Hepatic stellate cell (primary cell): ENCODE measurements at places on chromosomes 4 and X.

DNA sequence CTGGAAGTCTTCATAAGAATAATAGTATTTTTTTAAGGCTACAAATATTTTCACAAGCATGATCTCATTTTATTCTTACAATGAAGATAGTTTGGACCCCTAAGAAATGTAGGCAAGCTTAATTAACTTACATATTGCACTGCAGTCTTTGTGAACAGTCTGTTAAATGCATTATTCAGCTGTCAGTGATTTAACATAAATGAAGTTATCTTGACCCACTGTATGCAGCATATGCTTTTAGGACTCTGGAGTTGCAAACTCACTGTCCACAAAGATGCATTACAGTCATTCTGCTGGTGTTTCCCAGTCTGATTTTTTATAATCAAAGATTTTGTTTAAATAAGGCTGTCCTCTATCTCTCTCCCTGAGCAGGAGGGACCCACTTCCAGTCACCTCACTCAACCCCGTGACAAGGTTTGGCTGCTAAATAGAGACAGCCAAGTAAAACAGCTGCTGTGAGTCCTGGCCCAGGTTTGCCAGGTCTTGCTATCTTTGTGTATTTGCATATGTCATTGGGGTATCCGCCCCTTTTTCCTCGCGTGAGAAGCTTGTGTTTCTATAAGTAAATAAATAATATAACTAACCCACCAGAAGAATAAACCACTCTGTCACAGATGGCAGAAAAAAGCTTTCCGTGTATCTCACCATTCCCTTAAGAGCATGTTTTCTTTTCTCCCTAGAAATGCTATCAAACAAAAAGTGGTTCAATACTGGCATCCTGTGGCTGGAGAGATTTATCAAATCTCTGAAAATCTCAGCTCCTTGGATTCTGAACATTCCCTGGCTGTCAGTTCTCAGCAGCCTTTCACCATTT, 67.0 kb downstream of the SLC7A11 start:
- no peak for DNase-seq

GRCh38 chr4:29549342-29549741, 1170.8 kb upstream of the PCDH7 start:
- no peak for DNase-seq

DNA sequence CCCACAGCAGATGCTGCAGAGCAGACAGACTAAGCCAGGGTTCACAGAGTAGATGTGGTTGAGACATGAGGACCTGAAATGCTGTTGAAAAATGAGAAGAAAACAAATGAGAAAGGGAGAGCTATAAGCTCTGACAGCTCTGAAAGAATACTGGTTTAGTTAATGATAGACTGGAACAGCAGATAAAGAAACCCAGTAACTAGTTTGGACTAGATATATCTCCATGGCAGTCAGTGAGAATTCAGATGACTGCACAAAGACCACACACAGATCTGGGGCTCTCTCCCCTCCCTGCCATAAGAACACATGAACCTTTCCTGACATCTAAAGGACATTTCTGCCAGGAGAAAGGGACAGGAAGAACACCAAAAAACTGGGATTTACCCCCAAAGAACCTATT, 8.2 kb downstream of the NAA11 start:
- DNase-seq, result no peak

DNA sequence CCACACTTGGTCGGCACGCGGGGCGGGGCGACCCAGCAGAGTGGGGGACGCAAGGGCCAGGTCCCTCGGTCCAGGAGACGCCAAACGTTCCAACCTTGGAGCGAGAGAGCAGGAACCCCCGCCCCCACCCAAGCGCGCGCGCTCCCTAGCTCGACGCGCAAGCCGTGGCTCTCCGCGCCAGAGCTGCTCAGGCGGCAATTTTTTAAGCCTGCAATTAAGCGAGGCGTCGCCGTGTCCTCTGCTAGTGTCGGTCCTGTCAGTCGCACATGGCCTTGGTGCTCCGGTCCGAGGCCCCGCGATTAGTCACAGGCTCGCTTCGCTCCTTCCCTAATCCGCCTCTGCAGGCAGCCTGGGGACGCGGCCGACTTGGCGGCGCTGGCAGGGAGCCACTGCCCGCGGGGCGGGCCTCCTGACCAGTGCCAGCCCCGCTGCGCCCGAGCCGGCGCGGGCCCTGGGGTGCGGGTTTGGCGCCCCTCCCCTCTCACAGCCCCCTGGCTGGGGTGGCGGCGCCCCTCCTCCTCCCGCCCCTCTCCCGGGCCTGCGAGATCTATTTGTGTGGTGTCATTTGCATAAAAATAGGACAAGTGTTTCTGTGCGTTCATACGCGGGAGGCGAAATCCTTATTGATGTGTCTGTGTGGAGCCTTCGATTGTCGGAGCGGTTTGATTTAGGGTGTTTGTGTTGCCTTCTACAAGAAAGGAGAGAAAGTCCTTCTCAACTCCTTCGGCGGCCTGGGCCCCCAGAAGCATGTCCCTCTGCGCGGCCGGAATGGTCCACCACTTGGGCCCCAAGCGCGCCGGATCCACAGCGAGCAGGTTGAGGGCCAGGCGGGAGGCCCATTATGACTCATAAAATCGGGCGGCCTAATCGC, 9.8 kb upstream of the BCOR start:
- no peak for DNase-seq

DNA sequence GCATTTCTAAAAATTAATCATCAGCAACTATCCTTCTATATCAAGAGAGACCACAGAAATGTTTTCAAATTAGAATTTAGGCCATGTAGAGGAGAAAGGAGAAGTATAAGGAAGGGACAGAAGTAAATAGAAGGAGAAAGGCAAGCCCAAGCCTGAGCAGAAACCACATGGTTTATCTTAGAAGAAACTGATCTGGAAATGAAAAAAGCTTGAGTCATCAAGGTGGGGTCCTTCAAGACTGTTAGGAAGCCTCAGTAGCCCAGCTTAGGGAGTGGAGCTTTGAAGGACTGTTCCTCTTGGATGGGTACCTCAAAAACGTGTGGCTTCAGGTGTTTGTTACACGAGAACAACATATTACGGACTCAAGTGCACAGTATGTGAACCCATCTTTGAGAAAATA, 4.5 kb downstream of the BMX start:
- no peak for DNase-seq

DNA sequence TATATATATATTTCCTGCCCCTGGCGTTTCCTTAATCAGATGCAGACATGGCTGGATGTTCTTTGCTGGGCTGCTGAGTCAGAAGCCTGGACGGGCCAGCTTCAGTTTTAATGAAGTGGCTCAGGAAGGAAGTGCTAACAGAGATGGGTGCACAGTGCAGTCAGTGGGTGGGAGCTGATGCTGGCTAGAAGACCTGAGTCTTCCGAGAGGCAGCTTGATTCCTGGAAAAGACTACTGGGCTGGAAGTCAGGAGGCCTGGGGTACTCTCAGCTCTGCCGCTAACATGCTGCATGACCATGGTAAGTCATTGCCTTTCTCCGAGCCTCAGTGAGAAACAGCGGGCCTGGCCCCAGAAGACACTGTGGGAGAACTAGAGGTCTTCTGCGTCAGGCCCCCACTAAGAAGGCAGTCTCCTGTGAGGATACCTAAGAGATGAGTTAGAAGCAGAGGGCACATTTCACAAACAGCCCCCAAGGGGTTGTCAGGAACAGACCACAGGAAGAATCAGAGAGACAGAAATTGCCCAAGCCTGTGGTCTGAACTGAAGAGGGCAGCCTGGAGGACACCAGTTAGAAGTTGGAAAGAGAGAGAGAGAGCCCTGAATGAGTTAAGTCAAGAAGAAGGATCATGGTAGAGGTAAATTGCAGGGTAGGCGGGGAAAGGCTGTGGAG, 8.3 kb upstream of the CD40LG start:
- DNase-seq, result no peak
